T-cell (primary cell): ENCODE measurements at places on chromosomes 11 and 22. TPM values are rescaled to one million over a fixed set of nuclear protein-coding genes. Genes with fewer than 3 reads are reported as not detected.
A peak's percentile ranks its signal among the peaks of the same experiment; 100 is the strongest.

Gene FOLH1
- not detected for total RNA-seq

- DNase-seq = no peak
Observed at GRCh38 chr22:38487946-38488345, 18.2 kb downstream of the DDX17 start.

Gene RCOR2
- 0.10 TPM for total RNA-seq

Gene GTSE1
- total RNA-seq = 0.54 TPM

DNA sequence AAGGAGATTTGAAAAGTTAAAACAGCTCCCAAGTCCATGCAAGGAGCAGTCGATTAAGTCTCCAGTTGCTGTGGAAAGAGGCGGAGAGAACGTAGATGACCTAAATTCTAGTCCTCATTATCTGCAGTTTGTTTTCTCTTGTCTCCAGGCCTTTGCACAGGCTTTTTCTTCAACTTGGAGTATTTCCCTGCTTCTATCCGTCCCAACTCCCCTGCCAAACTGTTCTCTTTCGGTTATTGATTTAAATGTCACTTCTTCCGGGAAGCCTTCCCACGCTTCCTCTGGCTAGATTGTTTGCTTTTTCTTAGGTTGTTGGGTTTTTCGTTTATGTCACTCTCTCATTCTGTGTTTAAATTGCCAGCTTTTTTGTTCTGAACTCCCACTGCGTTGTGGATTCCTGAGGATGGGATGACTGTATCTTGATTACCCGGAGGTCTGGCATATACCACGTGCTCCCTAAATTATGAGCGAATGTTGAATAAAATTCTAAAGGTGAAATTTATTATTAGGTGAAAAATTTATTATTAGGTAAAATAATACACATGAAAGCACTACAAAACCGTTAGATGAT, 463 bp downstream of the TMEM126B start:
- DNase-seq = no peak

DNA sequence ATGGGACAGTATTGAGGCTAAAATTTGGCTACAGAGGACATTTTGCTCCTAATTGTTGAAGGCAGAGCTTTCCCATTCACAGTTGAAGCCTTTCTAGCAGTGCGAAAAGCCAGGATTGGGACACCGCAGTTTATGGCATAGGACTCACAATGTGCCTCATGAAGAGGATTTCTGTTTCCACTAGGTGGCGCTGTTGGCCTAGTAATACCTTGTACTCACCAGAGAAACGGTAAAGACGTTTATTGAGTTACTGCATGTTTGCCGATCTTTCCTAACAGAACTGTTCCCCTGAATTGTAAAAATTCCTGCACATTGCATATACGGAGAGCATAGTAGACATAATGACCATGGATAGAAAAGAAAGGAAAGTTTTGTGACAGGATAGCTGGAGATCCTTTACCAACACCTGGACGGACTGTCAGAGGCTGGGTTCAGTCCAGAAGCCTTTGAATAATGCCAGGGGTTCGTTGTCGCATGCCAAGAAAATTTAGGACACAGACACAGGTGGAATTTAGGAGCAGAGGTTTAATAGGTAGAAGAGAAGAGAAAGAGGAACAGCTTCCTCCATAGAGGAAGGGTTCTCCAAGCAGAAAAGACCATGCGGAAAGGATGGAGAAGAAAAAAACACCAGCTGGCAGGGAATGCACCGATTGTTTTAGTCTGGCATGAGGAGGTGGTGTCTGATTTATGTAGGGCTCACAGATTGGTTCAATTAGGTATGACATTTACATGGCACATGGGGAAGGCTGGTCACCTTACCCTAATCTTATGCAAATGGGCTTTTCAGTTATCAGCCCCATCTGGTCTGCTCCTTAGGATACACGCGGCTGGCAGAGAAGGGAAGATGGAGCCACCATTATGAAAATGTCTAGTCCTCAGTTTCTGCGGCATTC, 10.8 kb upstream of the OR51D1 start:
- peak; percentile 57 for DNase-seq

DNA sequence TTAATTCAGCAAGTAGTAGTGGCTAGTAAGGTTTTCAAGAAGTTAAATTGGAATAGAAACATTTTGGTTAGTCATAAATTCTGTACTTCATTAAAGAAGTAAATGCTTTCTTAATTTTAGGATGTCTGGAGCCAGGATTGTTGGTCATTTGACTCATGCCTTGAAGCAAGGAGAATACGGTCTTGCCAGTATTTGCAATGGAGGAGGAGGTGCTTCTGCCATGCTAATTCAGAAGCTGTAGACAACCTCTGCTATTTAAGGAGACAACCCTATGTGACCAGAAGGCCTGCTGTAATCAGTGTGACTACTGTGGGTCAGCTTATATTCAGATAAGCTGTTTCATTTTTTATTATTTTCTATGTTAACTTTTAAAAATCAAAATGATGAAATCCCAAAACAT, 25.8 kb downstream of the ACAT1 start:
- DNase-seq = no peak

GRCh38 chr11:14331476-14332136, 27.4 kb downstream of the RRAS2 start:
- DNase-seq = no peak

Gene RAB38
- 0.49 TPM for total RNA-seq

Gene OR52A1
- total RNA-seq = not detected

Gene ST14
- 0.53 TPM for total RNA-seq

DNA sequence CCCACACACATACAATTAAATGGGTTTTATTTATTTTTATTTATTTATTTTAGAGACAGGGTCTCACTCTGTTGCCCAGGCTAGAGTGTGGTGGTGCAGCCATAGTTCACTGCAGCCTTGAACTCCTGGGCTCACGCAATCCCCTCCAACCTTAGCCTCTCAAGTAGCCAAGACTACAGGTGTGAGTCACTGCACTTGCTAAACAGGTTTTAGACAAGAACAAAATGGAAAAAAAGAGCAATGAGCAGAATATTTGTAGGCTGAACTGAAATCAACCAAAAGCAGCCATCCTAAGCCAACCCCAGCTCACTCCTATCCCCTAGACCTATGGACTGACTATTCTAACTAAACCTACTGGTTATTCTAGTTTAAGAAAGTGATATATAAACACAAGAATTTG, 37.8 kb downstream of the MRE11 start:
- no peak for DNase-seq

GRCh38 chr11:128157423-128158298, 429.7 kb downstream of the ETS1 start:
- no peak for DNase-seq

- no peak for DNase-seq
Observed at GRCh38 chr11:112769170-112769569, 192.1 kb upstream of the NCAM1 start.

DNA sequence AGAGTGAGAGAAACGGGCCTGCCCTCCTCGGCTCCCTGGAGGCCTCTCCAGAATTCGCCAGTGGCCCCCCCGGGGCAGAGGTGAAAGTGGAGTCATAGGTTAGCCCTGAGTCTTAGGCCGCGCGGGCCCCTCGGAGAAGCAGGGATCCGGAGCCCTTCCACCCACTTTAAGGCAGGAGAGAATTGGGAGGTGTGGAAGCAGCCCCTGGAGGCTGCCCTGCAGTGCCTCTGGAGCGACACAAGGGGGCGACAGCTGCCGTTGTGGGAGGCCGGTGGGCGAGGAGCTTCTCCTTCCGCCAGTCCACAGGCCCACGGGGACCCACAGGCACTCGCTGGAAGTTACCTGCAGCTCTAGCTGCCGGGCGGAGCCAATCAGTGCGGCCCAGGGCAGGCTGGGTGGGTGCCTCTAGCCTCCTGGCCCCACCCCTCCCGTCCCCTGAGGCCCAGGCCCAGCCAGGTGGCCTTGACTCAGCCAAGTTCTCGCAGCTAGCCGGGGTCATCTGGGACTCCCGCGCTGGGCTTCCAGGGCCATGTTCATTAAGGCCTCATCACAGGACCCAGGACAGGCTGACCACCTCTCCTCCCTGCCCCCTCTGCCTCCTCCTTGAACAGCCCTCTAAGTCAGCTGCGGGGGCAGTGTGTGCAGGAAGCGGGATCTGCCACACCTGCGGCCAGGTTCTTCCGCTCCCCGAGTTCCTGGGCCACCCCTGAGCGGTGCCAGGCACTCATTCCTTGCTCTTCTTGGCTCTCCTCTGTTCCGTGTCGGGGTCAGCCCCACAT, 5.0 kb downstream of the DGKZ start:
- DNase-seq = peak; percentile 74

Gene OR8K1
- total RNA-seq = not detected

Gene ARHGAP20
- not detected for total RNA-seq

DNA sequence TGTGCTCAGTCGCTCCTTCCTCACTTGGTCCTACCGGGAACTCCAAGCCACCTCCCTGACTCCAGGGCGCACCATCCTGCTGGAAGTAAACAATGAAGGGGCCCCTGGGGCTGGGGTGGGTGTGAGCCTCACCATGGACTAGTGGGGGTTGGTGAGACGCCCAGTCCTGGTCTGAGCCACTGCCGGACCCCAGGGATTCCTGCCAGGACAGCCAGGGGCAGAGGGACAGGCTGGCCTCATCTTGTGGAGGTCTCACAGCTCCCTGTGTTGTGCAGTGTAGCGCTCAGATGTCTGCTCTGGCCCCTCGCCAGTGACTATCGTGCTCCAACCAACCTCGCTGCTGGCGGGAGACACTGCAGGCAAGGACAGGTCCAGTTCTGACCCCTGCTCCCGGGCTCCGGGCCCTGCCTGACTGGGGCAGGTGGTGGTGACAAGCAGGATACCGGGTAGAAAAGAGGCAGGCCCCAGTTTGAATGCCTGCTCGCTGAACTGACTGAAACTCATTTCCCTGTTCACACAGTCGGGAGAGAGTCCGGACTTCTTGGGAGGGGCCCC, 1021.4 kb downstream of the BRD1 start:
- no peak for DNase-seq

DNA sequence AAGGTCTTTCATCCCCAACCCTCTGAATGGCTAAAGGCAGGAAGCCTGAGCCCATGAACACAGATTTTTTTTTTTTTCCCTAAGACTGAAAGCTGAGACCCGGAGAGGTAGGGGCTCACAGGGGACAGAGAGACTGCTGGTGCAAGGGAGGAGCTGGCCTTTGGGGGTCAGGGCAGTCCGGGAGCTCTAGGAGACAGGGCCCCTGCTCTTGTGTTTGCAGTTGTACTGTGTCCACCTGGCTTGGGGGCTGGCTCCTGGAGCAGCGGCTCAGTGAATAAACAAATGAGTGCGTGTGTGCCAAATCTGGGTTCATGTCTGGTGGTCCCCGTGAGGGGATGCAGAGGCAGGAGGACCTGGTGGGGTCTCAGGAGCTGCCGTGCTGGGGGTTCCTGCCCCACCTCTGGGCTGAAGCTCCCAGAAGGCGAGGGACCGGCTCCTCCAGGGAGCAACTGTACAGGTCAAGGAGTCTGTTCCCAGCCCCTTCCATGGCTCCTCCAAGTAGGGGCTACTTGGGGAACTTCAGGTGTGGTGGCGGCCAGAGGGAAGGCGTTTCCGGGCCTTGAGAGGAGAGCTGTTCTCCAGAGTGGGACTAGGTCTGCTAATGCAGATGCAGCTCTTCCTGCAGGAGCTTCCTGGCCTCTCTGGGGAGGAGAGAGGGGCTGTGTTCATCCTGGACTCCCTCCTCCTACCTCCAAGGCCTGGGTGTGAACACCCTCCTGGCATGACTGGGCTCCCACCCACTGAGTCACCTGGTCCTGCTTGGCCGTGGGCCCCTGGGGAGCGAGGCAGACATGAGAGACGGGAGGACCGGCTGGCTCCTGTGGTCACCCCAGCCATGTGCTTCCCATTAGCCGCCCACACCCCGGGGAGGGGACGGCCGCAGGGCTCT, 57.6 kb downstream of the FBXO7 start:
- no peak for DNase-seq

GRCh38 chr11:17600316-17601255, 53.5 kb downstream of the OTOG start:
- DNase-seq = no peak

Gene LRRC74B
- not detected for total RNA-seq

Gene ETS1
- 854 TPM for total RNA-seq

- no peak for DNase-seq
Observed at GRCh38 chr11:126817523-126818450, 182.8 kb downstream of the KIRREL3 start.

GRCh38 chr11:86758171-86758570, 42.2 kb upstream of the PRSS23 start:
- no peak for DNase-seq

GRCh38 chr11:94525546-94526324, 13.5 kb downstream of the C11orf97 start:
- DNase-seq = no peak

Gene LIF
- total RNA-seq = 1.6 TPM

- DNase-seq = no peak
Observed at GRCh38 chr22:49999946-50000586, 12.5 kb downstream of the IL17REL start.

Gene CALCA
- not detected for total RNA-seq

GRCh38 chr11:26860895-26861294, 133.0 kb upstream of the FIBIN start:
- DNase-seq = no peak

DNA sequence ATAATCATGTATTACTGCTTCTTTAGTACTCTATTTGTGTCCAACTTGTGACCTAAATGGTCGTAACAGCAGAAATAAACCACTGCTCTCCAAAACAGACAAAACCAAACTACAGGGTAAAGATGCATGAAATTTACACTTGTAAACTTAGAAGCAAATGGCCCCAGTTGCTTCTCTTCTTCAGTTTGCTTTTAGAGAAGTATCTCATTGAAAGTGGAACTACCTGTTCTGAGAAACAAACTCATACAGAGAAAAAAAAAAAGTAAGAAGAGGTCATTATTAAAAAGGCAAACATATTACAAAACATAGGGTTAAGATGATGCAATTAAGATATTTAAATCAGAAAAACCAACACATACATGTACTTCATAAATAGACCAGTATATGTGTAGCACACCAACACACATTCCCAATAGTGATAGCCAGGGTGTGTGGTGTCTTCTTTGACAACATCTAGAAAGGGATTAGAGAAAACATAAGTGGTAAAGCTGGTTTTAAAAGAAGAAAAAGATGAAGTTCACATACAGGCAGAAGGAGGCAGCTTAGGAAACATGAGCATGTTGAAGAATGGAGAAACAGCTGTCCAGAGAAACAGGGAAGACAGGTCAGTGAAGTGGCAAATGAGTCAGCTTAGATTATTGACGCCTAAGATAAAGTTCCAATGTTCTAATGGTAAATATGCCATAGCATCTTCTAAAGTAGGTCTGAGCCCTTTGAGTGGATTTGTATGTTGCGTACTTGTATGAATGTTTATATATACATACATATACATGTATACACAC, 844.7 kb upstream of the CCDC90B start:
- no peak for DNase-seq

DNA sequence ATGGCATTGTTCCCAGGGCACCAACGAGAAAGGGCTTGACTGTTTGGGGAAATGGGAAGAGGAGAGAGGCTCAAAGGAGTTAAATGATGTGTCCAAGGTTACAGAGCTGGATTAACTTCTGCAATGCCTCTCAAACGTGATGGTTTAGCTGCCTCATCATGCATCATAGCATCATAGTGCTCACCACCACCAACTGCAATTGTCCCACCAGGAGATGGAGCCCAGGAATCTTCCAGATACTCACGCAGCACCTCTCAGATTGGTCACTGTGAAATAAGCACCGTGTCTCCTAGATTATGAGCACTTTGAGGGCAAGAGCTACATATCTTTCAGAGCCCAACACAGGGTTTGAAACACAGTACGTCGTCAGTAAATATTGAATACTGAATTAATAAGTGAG, 69.2 kb downstream of the PRSS23 start:
- no peak for DNase-seq

Gene RAB36
- total RNA-seq = 0.47 TPM

Gene FREY1
- total RNA-seq = 5.0 TPM

GRCh38 chr11:90874986-90875385, 652.1 kb upstream of the CHORDC1 start:
- DNase-seq = no peak
